SW480 (cell line): ENCODE measurements at places on chromosomes 3 and 15.

DNA sequence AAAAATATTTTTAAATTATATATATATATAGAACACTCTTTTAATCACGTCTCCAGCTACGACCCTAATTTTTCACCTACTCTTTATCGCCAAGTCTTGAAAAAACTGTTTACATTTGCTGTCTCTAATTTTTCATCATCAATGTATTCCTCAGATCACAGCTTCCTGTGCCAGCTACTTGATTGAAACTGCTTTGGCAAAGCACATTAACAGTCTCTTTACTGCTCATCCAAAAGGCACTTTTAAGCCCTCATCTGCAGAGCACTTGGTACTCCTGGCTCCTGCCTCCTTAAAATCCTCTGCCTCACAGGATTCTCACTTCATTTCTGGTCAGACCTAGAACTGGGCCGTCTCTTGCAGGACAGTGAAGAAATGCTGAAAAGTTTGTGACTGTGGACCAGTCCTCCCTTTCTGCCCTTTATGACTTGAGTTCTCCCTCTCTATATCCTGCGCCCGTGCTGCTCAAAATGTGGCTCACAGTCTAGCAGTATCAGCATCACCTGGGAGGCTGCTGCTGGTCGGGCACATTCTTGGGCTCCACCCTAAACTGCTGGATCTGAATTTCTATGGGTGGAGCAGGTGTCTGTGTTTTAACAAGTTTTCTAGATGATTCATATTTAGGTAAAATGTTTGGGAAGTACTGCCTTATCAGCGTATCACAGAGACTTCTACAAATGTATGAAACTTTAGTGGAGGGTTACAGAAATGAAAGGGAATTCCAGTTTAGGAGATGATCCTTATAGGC is 196.8 kb downstream of the ADAMTSL3 start:
- peak; percentile 47 for DNase-seq

DNA sequence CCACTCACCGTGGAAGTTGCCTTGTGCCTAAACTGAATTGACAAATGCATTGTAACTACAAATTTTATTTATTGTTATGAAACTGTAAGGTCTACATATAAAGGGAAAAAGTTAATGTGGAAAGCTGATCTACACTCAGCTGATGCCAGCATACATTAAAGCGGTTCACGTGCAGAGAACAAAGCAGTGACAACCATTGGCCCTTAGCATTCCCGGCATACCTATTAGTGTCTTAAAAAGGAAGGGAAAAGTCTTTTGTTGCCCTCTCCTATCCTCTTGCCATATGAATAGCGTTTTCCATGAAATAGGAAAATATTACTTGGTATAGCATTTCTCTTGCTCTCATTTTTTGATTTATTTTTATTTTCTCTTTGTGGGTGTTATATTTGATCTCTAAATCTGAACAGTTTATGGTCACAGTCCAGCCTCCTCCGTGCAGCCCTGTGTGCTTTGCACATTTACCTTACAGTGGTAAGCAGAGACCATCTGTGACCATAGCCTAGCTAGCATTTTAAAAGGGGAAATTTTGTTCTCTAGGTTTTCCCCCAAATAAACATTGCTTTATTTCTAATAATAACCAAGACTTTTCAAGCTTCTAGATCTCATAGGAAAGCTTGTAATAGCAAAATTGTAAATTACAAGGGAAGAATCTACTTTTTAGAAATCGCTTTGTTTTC is 89.7 kb upstream of the CGNL1 start:
- DNase-seq = no peak

GRCh38 chr3:31624083-31624709 is 91.5 kb downstream of the STT3B start:
- no peak for DNase-seq

- no peak for DNase-seq
These were observed 102.2 kb downstream of the ARNT2 start for GRCh38 chr15:80506286-80506893.

DNA sequence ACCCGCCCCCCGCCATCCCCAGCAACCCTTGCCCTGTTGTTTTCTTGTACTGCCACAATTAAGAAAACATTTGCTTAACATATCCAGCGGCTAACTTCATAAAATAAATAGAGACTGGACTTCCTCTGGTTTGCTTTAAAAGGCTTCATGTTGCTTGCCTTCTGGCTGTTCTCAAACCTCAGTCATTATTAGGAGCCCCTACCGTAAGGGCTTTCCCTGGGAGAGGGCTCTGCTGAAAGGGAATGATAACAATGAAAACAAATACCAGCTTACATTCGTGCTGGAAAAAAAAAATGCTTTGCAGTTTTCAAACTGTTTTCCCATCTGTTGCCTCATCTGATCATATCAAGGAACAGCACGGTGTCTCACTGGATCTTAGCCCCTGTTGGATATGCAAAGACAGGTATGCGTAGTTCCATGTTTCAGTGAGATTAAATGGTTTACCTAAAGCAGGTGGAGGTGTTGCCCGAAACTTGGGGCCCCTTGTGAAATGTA is 77.2 kb upstream of the VGLL4 start:
- peak; percentile 20 for DNase-seq

DNA sequence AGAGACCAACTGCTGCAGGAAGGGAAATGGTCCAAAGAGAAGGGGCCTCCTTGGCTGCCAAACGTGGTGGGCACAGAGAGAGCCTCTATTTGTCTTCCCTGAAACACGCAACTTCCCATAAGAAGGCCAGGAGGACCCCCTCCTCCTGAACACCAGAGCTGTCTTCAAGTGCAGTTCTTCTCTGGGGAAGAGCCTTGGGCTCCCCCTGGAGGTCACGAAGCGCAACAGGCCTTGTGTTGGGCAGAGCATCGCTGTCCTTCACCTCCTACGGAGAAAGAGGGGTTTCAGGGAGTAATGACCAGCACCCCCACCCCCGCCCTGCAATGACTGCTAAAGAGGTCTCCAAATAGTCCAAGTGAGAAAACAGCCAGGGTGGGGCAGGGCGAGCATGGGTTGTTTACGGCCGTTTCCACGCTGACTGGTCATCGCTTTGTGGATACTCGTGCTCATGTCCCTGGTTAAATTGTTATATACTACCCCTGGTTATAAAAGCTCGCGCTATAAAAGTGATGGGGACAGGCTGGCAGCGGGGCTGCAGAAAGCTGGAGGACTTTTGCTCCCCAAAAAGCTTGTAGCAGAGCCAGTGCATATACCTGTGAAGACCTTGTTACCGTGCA is 397.5 kb upstream of the ATP10A start:
- peak; percentile 11 for DNase-seq

GRCh38 chr3:73398084-73398483 is 226.7 kb downstream of the PDZRN3 start:
- DNase-seq = no peak

- peak; percentile 7 for DNase-seq
These were observed 2.2 kb downstream of the EFHB start for GRCh38 chr3:19931767-19932188.
